ENCODE measurements at places on chromosomes 11 and 22.
A peak's percentile ranks its signal among the peaks of the same experiment; 100 is the strongest.

DNA sequence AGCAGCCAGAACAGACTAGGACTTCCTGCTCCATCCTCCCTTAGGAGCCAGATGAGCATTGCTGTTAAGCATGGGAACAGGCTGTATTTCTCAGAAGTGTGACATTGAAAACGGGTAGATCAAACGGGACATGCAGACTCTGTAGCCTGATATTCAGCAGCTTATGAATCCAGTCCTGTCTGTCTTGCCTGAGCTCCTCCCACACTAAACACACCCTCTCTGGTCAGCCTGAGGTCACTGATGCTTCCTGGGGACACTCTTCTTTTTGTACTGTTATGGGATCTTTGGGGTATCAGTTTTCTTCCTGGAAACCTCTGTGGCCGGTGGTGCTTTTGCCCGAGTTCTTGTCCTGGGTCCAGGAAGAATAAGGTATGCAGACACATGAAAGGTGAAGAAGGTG lies 35.8 kb downstream of the C11orf91 start:
- DNase-seq, result no peak

DNA sequence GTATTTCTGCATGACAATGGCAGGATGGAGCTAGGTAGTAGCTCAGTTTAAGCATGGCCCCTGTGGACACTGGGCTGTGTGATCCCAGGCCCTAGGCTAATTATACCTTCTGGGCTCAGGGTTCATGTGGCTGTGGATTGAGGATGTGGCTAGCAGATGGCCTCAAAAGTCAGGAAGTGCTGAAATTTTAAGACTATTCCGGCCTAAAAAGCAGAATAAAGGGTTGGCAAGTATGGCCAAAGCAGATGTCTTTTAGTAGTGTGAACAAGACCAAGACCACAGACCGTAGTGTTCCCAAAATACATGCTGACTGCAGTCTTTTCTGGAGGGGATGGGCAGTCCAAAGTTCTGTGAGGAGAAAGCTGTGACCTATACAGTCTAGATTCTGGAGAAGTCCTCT lies 115.7 kb upstream of the RAG2 start:
- DNase-seq, result no peak

DNA sequence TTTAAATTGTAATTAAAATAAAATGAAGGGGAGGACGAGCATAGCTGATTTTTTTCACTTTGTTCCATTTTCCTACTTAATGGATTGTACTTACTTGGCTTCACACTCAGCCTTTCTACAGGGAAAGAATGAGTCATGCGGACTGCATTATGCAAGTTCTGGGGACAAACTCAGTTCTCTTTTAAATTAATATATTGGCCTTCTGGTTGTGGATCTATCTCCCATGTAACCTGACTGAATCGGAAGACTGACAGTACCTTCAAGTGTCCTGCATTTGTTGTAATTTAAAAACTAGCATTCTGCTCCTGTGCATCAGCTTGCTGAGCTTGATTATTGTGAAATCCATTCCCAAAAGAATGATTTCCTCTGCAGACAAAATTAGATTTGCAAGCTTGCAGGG lies 12.2 kb downstream of the OR8D1 start:
- DNase-seq, result no peak

DNA sequence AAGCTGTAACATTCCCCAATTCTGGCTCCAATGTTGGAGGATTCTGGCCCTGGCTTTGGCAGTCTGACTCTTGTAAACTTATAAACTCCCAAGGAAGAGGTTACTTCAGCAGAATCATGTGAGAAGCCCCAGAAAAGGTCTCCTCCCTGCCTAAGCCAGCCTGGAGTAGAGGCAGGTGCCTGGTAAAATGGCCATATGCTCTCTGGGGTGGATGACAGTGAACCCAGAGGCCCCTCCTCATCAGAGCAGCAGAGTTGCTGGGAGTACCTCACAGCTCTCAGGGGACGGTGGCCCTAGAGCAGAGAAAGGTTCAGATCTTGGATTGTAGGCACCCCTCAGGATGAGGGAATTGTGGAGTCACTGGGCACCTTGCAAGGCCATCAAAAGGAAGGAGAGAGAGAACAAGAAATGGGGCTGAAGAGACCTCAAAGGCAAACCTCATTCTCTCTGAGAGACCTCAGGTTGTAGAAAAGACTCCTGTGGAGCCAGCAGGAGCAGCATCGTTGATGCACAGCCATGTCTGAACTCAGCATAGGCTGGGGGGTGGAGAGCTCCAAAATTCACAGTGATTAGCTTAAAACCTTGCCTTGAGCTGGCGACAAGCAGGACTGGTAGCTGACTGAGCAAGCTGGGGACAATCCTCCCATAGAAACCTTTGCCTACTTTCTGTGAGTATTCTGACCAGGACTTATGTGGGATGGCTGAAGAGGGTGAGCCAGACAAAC lies 4.9 kb upstream of the P2RY6 start:
- DNase-seq, result no peak

GRCh38 chr11:76236092-76236999 lies 30.0 kb upstream of the WNT11 start:
- peak; percentile 72 for DNase-seq

DNA sequence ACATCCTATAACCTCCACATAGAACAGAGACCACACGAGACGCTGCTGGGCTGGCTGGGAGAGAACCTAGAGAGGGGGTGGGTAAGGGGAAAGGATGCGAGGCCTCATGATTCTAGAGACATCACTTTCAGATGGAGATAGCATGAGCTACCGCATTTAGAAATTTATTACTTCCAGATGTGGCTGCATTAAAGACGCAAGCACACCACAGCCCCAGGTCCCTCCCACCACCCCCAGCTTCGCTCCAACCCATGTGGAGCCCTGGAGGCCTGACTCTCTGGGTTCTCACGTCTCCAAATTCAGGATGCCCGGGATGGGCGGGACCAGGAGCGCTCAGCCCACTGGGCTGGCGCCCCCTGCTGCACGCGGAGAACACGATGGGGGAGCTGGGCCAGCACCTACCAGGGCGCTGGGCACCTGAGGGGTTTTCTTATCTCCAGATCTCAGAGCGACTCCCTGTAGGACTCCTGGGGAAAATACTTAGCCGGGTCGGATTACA lies 13.6 kb downstream of the MRPL21 start:
- DNase-seq, result no peak

GRCh38 chr22:45686836-45687235 lies 15.2 kb downstream of the ATXN10 start:
- DNase-seq, result no peak

- no peak for DNase-seq
Observed at GRCh38 chr22:46813816-46814597, 51.6 kb downstream of the TBC1D22A start.

DNA sequence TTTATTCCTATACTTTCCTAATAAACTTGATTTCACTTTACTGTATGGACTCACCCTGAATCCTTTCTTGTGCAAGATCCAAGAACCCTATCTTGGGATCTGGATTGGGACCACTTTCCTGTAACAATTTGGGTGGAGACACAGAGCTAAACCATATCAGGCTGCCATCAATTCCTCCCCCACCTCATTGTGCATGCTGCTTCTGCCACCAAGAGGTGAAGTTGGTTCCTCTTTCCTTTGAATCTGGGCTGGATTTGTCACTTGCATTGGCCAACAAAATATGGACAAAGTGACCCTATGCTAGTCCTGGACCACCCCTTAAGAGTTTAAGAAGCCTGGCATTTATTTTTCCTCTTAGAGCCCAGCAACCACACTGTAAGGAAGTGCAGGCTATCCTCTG lies 39.4 kb upstream of the CEP295 start:
- no peak for DNase-seq

- DNase-seq, result no peak
Observed at GRCh38 chr11:76768088-76768908, 14.9 kb upstream of the TSKU start.

DNA sequence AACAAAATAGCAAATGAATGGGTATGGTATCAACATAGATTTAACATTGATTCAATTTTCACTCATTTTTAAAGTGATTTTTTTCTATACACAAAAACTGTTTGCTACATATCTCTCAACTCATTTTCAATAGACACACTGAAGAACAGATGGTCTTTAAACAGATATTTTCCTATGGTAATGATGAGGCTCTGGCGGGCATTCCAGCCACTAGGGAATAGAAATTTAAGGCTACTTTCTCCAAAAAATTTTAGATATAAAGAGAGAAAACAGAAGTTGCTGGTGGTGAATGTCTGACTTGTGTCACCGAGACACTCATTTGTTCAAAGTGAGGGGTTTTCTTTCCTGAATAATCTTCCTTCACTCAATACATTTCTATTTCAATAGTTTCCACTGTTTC lies 693.0 kb downstream of the ETS1 start:
- DNase-seq, result no peak

DNA sequence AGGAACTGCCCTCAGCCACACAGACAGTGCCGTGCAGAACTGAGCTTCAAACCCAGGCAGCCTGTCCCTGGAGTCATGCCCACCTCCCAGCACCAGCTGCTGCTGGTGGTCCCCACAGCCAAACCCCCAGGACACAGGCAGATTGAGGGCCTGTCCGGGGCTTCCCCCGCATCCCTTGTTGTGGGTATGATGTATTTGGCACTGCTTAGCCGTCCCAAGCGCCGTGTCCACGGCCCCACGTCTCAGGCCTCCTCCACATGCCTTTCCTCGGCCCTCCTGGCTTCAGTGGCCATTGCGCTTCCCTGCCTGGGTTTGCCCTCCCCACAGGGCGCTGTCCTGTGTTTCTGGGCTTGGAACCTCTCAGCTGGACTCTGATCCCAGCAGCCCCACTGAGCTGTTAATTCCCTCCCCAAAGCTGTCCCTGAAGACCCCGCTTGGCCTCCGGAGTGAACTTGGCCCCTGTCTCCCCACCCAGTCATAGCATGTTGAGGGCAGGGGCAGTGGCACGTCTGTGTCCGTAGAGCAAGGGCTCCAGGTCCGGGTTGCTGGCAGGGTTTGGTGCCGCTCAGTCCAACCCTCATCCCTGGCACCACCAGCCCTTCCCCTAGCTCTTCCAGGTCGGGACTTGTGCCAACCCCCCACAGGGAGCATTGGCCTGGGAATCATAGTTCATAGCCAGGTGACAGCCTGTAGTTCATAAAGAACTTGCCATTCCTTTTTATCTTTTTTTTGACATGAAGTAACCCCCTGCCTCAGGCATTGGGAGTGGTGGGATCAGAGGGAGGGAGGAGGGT lies 34.5 kb upstream of the TEF start:
- DNase-seq, result no peak

- DNase-seq, result no peak
Observed at GRCh38 chr11:60926500-60926899, 2.2 kb downstream of the TMEM132A start.

DNA sequence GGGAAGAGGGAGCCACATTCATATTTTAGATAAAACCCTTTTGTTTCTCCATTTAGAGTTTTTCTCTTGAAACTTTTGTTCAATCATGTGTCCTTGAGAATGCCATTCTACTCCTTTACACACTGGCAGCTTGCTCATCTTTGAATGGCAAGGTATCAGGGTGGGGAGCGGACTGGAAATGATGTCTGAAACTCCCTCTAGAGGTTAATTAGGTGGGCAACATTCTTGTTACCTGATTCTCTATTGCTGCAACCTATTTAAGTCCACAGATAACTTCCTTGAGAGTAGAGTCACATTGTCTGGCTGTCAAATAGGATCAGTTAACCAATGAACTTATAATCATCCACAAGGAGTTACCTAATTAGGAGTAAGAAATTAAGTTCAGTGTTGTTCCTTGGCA lies 533.6 kb upstream of the API5 start:
- no peak for DNase-seq

DNA sequence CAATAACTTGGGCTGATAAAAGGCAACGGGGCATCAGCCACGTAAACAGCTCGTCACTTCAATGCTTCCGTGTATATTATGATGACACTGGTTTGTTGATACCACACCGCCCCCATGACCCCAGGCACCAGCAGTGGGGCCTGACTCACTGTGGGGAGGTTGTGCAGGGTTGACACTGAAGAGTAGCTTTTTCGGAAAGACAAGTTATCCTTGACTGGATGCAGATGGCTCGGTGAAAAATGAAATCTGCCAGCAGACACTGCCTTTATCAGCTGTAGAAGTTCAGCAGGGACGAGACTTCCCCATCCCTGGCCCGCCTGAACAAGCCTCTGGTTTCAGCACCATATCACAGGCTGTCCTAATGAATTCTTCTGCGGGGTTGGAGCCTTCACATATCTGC lies 55.6 kb downstream of the WT1 start:
- DNase-seq, result no peak

GRCh38 chr11:15806217-15806616 lies 550.1 kb downstream of the SOX6 start:
- no peak for DNase-seq

DNA sequence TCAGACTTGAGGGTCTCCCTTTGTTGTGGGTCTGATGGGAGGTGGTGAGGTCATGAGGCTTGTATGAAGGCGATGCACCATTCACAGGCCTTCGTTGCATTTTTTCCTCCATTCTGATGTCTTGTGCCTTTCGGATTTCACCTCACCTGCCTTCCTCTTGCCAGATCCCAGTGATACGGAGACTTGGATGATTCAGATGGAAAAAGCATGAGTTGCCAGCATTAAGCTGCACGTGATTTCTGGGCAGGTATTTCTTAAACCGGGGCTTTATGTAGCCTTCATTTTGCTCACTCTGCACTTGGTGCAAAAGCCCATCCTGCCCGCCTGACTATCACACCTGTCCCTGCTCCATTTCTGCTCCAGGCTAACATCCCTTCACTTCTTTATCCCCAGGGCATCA lies 216.7 kb downstream of the SNX19 start:
- no peak for DNase-seq

- DNase-seq, result no peak
Observed at GRCh38 chr11:123241294-123241693, 46.2 kb upstream of the CLMP start.

GRCh38 chr11:102240502-102240901 lies 76.8 kb upstream of the BIRC3 start:
- no peak for DNase-seq

DNA sequence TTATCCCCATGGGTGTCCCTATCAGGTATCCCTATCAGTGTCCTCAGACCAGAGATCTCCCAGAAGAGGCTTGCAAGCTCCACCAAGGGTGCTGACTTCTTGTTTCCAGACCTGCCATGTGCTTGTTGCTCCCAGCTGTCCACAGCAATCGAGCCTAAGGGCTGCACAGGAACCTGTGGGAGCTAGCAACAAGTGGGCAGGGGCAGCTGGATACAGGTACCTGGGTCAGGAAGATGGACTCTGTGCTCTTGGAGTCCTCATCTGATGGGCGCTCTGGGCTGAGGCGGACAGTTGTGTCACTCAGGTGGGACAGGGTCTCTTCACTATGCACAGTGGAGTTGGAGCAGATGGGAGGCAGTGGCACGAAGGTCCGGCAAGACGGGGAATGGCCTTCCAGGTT lies 99.2 kb downstream of the RNF169 start:
- DNase-seq, result no peak

GRCh38 chr11:69726019-69726418 lies 22.2 kb upstream of the FGF19 start:
- DNase-seq, result no peak

DNA sequence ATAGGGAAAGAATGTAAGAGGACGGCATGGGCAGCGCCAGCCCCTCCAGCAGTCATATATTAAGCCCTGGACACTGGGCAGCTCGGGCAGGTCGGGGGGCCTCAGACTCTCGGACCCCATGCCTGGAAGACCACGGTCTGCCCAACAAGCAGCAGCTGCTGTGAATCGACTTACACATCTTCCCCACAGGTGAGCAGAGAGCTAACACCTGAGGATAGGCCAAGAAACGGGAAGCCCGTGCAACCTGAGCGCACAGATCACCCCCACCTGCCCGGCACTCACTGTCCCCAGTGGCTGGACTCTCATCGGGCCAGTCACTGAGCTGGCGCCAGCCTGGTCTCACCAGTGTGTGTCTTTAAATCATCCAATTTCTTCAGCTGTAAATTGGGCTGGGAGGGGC lies 4.7 kb upstream of the TCF20 start:
- no peak for DNase-seq

GRCh38 chr11:67288198-67288451 lies 978 bp upstream of the ANKRD13D start:
- no peak for DNase-seq
